ENCODE measurements at places on chromosomes 3 and 15. TPM values are rescaled to one million over a fixed set of nuclear protein-coding genes. Genes with fewer than 3 reads are reported as not detected.

The DAPK2 gene
- total RNA-seq, result 8.0 TPM

The SELENOK gene
- 44.0 TPM for total RNA-seq

The SLC4A7 gene
- 62.8 TPM for total RNA-seq

The ALCAM gene
- total RNA-seq, result 154 TPM

The SLC27A2 gene
- 0.39 TPM for total RNA-seq

The GPR156 gene
- total RNA-seq, result 0.49 TPM

The CCR2 gene
- total RNA-seq, result 2.8 TPM

All from aorta (tissue), 5 donors.